ENCODE measurements at places on chromosomes 1 and 21.

- no peak for DNase-seq
These were observed 277.1 kb upstream of the SGIP1 start for GRCh38 chr1:66256629-66257572.

DNA sequence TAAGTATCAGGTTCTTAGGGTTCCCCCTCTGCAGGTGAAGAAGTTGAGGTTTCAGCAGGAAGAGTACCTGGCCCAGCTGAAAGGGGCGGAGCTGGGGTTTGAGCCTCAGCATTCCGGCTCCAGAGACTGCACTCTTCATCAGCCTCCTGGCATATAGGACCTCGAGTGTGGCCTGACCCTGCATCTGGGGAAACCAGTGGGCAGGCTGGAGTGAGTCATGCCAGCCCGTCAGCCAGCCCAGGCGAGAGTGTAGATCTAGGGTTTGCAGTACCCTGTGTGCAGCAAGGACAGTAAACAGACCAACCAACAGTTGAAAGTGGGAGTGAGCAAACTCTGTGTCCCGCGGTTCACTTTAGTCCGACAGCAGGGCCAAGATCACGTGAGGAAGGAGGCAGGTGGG lies 14.1 kb downstream of the MFSD2A start:
- no peak for DNase-seq

DNA sequence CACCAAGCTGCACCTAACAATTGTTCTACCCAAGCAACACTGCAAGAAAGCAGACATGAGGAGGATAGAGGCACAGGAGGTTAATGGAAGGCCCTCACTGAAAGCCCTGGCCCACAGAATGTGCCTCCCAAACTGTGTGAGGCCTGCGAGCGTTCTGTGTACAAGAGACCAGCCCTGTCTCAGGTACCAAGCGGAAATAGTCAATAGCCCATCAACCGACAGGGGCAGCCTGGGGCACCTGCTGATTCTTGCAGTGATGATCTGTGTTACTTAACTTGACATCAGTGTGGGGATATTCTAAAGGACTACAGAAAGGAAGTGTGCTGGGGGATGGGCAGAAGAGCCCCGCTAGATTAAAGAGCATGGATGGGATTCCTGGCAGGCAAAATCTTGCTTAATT lies 392.4 kb downstream of the KCNH1 start:
- DNase-seq = no peak

DNA sequence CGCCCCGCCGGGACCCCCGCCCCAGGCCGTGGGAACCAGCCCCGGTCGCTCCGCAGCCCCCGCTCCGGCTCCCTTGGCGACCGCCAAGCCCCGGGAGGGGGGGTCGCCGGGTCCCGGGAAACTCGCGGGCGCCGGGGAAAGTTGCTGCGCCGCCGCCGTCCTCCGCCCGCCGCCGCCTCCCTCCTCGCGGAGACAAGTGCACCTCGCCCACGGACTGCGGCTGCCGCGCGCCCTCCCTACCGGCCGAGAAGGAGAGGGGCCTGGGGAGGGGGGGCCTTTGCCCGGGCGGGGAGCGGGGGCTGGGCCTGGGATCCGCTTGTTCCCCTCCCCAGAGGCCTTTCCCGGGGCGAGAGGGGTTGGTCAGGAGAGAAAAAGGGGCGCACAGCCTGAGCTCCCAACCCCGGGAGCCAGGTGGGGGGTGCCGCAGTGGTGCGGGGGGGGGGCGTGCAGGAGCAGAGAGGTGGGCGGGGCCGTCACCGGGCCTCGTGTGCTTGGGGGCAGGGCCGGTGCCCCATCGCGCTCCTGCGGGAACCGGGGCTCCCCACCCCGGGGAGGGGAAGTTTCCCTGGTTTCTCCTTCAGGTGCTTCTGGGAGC lies 592 bp downstream of the AGRN start:
- DNase-seq = no peak

- no peak for DNase-seq
These were observed 840 bp upstream of the HEATR1 start for GRCh38 chr1:236604905-236605806.

DNA sequence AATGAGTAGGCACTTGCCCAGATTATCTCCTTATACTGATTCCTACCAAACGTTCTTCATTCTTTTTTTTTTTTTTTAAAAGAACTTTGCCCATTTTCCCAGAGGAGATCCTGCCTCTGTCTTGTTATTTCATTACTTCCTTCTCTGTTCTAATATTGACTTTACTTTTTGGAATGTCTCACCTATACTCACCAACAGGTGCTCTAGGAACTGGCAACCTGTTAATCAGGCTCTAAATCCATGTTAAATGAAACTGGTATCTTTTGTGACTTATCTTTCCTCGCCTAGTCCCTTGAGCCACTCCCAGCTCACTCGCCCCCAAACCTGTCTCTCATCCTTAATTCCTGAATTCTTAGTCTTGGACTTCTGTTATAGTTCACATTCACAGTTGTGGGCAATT lies 1.2 kb upstream of the CRCT1 start:
- DNase-seq = no peak

DNA sequence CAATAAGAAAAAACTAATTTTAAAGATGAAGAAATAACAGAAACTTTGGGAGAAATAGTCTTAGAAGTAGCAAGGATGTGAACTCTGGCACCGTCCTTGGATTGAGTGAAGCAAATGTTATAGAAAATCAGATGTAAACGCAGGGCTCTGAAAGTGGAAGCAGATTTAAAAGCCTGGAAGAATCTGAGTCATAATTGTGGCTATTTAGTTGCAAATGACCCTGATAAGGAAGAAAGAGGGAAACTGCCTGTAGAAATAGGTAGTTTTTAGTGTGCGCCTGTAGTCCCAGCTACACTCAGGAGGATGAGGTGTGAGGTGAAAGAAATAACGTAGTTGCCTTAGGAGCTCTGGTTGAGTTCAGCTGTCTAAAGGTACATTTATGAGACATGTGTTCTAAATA lies 101.0 kb downstream of the NGF start:
- DNase-seq = no peak

DNA sequence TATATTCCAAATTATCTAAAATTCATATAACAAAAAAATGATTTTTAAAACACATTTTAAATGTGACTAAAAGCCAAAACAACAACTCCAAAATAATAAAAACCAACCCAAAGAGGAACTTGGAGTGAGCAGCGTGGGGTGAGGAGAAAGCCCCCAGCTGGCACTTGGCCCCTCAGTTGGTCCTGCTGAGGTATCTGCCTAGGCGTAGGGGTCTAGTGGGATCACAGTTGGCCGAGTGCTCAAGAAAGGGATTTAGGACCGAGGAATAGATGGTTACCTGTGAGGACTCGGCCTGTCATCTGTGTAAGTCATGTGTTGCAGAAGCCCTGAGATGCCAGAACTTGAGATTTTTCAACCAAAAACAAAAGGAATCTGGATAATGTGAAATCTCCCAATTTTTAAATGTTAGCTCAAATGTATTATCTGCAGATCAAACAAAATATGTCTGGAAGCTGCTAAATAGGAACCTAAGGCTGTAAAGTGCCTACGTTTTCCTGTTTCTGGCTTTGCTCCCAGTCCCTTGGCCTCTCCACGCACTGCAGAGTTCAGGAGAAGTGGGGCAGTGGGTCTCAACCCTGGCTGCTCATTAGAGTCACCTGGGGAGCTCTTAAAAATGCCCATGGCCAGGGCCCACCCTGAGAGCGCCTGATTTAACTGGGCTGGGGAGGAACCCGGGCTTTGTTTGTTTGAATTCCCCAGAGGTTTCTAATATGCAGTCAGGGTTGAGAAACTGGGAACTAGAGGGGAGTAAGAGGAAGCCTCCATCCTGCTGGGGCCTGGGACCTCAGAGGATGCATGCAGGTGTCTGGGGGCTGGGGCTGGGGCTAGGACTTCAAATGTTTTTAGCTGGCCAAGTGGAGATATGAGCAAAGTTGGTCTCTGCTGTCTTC lies 38.5 kb upstream of the LDLRAP1 start:
- DNase-seq = no peak

GRCh38 chr1:42639116-42639515 lies 19.1 kb upstream of the PPIH start:
- DNase-seq = no peak

GRCh38 chr1:9161963-9162362 lies 33.1 kb upstream of the GPR157 start:
- no peak for DNase-seq

GRCh38 chr1:82059959-82060358 lies 259.2 kb downstream of the ADGRL2 start:
- DNase-seq = no peak

- no peak for DNase-seq
These were observed 72.7 kb downstream of the UBE4B start for GRCh38 chr1:10105484-10105883.

DNA sequence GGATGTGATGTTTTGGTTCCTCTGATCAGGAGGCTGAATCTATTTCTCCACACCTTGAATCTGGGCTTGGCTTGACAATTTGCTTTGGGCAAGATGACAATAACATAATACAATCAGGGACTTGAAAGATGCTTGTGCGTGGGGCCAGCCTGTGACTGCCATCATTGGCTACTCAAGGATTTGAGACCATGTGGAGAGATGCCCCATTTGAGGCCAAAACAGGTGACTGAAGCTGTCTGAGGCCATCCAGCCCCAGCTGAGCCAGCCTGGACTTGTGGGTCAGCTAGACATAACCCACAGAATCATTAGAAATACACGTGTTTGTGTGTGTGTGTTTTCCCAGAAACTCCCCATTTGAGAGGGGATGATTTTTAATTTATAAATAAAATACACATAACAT lies 421.5 kb downstream of the PTPRU start:
- no peak for DNase-seq

- no peak for DNase-seq
These were observed 94.6 kb upstream of the ARHGEF16 start for GRCh38 chr1:3359756-3360440.

GRCh38 chr21:33230545-33231324 lies 997 bp downstream of the IFNAR2 start:
- DNase-seq = peak; percentile 76

GRCh38 chr1:38858833-38859560 lies 575 bp downstream of the RRAGC start:
- peak; percentile 79 for DNase-seq

DNA sequence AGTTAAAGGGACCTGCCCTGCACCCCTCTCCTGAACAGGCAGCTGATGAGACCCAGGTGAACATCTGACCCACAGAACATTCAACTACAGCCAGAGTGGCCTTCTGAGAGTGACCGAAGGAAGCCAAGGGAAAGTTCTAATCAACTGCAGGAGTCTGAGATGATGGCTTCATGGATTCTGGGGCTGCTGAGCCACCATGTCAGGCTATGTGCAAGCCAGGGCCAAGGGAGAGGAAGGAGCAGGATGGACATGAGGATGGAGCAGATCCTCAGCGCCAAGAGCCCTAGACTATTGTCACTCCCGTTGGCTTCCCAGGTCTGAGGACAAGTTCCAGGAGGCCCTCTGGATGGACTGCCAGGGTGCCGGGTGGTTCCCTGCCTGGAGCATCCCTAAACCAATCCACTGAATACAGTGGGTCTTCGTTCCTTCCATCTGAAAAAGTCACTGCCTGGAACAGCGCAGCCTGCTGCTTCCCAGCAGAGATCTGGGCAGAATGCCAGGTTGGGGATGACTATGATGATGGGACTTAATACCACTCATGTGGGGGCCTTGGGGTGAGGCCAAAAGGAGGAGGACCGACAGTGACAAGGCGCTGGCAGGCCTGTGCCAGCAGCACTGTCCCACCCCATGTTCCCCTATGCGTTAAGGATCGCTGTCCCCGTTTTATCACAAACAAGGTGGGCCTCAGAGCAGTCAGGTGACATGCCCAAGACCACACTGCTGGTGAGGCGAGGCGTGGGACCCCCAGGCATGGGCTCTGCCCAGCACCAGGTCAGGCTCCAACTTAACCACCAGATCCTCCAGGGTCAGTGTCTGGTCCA lies 19.8 kb downstream of the SPOCD1 start:
- DNase-seq = peak; percentile 51

GRCh38 chr21:45467221-45467779 lies 62.3 kb downstream of the COL18A1 start:
- no peak for DNase-seq

GRCh38 chr1:156122086-156122485 lies 7.6 kb downstream of the LMNA start:
- no peak for DNase-seq

DNA sequence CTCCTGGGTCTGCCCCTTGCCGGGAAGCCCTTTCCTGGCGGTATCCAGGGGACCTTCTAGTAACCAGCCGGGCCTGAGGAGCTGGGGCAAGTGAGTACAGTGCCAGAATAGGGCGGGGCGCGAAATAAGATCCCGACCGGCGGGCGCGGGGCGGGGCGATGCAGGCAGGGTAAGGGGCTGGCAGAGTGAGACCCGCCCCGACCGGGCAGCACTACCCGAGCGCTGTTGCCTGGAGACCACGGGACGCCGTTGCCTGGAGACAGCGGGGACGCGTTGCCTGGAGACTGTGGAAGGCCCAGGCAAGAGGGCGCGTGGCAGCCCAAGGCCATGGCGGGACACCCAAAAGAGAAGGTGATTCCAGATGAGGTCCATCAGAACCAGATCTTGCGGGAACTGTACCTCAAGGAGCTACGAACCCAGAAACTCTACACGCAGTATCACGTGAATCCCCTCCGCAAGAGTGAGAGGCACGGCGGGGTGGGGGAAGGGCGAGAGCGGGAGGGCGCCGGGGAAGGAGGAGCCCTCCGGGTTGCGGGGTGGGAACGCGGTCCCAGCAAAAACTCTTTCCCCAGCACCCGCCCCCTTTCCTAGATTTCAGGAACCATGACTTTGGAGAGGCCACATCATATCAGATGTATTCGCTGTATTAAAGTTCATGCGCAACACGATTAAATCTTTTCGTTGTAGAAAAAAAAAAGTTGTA lies 24.3 kb downstream of the EBNA1BP2 start:
- DNase-seq = peak; percentile 73

DNA sequence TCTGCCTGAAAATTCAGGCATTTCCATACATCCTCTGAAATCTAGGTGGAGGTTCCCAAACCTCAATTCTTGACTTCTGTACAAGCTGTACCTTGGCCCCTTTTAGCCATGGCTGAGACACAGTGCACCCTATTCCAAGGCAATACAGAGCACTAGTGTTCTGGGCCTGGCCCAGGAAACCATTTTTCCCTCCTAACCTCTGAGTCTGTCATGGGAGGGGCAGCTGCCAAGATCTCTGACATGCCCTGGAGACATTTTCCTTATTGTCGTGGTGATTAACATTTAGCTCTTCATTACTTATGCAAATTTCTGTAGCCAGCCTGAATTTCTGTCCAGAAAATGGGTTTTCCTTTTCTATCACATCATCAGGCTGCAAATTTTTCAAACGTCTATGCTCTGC lies 248.0 kb upstream of the RGS18 start:
- DNase-seq = no peak

DNA sequence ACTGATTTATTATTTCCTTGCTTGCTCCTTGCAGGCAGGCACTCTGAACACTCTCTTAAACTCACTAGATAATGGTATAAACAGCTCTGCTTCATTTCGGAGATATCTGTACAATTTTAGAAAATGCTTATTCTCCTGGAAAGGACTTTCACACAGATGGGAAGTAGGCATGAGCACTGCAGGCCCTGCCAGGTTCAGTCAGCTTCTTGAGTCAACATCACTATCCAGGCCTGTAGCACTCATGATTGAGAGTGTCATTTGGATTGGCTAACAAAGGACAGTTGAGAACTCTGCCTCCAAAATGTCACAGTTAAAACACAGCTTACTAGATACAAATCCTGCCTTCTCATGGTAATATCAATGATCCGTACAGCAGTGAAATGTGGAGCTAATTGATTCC lies 181.9 kb downstream of the CYYR1 start:
- DNase-seq = no peak

- DNase-seq = no peak
These were observed 71.3 kb downstream of the PIK3R3 start for GRCh38 chr1:46061146-46061545.

- no peak for DNase-seq
These were observed 236.4 kb upstream of the BEND5 start for GRCh38 chr1:49013079-49013478.

- peak; percentile 55 for DNase-seq
These were observed 143.0 kb upstream of the GRIK3 start for GRCh38 chr1:37177230-37177864.

GRCh38 chr1:21647431-21648351 lies 21.5 kb downstream of the RAP1GAP start:
- peak; percentile 75 for DNase-seq

Data from activated CD8-positive, alpha-beta memory T cell treated with anti-CD3 and anti-CD28 coated beads, Interleukin-2, amount 50 U/mL, for 48 hours (primary cell).